ENCODE measurements at places on chromosomes 7 and 10.

DNA sequence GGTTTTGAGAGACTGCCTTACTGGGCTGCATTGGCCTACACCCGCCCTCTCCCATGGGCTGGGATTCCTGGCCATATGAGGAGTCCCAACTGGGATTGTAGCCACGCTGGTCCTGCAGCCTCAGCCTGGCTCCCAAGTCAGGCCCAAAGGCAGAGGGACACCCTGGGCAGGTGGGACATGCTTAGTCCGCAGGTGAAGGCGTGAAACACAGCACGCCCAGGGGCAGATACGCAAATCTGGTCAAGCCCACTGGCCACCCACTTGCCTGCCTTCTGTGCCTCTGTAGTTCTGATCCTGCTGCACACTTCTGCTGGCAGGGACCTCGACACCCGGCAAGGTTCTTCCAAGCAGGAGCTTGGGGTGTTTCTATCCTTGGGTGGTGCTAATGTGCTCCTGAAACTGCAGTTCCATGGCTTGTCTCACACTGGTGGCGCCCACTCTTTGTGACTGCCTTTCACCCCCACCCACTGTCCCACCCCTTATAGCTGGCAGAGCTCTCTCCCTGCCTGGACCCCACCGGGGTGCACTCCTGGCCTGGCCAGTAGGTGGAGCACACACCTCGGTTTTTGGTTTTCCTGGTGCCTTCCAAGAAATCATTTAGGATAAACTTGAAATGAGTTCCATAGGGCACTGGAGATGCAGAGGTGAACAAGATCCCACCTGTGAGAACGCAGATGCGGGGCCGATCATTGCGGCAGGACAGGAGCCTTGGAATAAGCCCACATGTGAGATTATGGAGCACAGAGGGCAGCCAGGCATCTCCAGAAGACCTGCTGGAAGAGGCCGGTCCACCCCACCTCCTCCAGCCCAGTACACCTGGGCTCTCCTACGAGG is 47.9 kb downstream of the MKI67 start:
- DNase-seq, result peak; percentile 51

GRCh38 chr7:158284121-158284520 is 303.5 kb downstream of the PTPRN2 start:
- no peak for DNase-seq

GRCh38 chr10:128386231-128386630 is 260.0 kb upstream of the MKI67 start:
- no peak for DNase-seq

DNA sequence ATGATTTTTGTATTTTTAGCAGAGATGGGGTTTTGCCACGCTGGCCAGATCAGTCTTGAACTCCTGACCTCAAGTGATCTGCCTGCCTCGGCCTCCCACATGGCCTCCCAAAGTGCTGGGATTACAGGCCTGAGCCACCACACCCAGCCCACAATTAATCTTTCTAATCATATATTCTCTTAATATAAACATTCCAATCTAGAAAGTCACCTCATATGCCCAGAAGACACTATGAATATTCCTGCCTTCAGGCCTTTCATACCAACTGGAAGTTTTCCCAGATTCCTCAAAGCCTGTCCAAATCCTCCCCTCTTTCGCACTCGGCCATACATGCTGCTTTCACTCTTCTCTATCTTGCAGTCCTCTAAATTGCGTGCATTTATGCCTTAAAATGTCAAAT is 32.6 kb downstream of the PDZD8 start:
- peak; percentile 70 for DNase-seq

DNA sequence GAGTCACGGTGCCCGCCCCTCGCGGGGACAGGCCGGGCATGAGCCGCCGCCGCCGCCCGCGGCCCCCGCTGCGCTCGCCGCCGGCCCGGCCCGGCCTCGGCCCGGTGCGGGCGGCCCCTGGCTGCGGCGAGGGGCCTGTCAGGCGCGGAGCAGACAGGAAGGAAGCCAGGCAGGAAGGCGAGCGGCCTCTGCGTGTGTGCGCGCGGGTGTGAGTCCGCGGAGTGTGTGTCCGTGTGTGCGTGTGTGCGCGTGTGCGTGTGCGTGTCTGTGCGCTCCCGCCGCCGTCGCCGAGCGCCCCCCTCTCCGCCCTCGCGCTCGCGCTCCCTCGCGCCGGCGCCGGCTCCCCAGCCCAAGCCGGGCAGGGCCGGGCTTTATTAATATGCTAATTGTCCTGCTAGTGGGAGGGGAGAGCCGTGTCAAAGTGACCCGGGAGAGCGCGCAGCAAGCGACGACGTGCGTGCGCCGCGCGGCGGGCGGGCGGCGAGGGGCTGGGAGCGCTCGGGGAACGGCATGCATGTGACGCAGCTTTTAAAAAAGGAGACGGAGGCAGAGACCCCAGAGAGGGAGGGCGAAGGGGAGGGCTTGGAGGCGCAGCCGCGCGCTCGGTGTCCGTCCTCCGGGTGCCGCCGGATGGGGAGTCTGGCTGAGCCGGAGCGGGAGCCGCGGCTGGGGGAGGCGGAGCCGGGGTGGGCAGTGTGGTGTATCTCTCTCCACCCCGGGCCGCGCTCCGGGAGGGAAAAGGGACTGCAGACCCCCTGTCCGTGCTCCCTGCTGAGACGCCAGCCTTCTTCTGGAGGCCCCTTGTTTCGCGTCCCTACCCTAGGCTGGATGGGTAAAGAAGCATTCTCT is at the start of gene LDB1:
Gene LDB1 (minus strand): TSS at position 227 of the 849 bp plus-strand sequence. CDS start 258 bp downstream, outside the sequence.
- DNase-seq, result peak; percentile 56

GRCh38 chr10:77877441-77878344 is 48.9 kb downstream of the DLG5 start:
- DNase-seq, result peak; percentile 52

- DNase-seq, result no peak
Measured at GRCh38 chr7:100122568-100122967, 3.1 kb downstream of the CNPY4 start.

GRCh38 chr7:79434098-79434497 is 19.4 kb downstream of the MAGI2 start:
- peak; percentile 87 for DNase-seq

GRCh38 chr10:124637091-124637700 is 107.0 kb downstream of the FAM53B start:
- DNase-seq, result no peak

DNA sequence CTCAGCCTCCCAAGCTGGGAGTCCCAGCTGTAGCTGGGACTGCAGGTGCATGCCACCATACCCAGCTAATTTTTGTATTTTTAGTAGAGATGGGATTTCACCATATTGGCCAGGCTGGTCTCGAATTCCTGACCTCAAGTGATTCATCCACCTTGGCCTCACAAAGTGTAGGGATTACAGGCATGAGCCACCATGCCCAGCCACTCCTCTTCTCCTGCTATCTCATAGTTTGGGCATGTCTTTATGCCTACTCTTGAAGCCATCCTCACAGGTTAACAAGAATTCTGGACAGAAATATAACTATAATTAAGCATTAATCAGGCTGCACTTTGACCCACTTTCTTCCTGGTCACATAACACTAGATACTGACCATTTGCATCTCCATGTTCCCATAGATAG is 28.6 kb upstream of the C10orf67 start:
- DNase-seq, result no peak

DNA sequence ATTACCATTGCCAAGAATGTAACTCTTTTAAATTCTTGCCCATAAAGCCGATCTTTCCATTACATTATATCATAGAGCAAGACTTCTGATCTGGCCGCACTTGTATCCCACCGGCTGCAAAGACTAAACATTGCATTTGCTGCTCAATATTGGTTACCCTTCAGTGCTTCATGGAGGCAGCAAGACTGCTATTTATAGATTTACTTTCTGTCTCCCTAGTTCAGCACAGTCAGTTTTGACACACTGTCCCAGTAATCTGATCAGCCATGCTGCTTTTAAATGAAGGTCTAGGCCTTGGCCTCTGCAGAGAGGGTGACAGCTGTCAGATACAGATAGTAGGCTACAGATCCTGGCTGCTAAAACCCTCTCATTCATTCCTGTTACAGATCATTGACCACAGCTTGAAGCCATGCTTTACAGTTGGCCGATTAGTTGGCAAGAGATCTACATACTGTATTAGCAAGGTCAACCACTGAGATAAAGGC is 562.6 kb upstream of the GALNT17 start:
- DNase-seq, result no peak

GRCh38 chr7:117129521-117129955 is 176.2 kb downstream of the ST7 start:
- DNase-seq, result peak; percentile 27

DNA sequence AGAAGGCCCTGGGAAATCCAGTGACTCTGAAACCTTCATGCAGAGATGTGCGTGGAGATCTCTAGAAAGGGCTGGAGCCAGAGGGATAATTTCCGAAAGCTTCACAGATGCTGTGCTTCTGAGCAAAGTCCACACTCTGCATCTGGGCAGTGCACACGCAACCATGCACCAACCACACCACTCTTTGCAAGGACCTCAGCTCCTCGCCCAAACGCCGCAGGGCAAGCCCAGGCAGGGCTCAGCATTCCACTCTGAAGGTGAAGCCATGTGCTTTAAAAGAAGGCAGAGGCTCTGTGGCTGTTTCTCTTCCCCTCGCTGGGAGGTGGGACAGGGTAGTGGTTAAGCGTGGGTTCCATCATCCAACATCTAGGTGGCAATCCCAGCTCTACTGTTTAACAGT is 48.4 kb downstream of the ASB13 start:
- DNase-seq, result no peak

GRCh38 chr7:17176371-17177032 is 122.0 kb upstream of the AHR start:
- DNase-seq, result peak; percentile 10

DNA sequence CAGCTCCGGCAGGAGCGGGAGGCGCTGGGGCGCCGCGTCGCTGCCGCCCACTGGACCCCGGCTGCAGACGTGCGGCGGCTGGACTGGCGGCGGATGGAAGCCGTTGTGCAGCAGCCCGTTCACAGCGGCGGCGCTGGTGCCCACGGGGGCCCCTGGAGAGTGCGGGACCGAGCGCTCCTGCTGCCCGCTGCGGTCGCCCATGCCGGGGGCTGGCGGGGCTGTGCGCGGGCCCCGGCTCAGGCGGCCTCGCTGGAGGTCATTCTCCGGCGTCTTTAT is 413 bp downstream of the PANK1 start:
- DNase-seq, result no peak

DNA sequence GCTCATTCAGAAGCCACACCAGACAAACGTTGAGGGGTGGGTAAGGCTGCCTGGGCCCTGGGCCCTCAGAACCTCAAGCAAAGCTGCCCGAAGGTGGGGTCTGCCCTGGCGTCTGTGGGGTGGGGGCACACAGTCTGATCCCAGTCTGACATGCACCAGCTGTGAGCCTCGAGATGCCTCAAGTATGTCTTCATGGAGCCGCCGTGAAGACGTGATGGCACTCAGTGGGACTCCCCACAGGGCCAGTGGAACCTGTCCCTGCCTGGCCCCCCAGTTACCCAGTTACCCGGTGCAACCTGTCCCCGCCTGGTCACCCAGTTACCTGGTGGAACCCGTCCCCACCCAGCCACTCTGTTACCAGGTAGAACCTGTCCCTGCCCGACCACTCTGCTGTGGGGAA is 351.2 kb downstream of the PTPRN2 start:
- DNase-seq, result no peak

- no peak for DNase-seq
Measured at GRCh38 chr7:98137134-98137825, 30.6 kb downstream of the LMTK2 start.

- DNase-seq, result no peak
Measured at GRCh38 chr7:110522761-110523200, 568.1 kb upstream of the LRRN3 start.

- DNase-seq, result no peak
Measured at GRCh38 chr7:113799896-113800295, 118.9 kb downstream of the PPP1R3A start.

GRCh38 chr7:83921271-83921940 is 272.5 kb upstream of the SEMA3E start:
- no peak for DNase-seq

GRCh38 chr7:42254217-42254616 is 17.2 kb upstream of the GLI3 start:
- peak; percentile 93 for DNase-seq

DNA sequence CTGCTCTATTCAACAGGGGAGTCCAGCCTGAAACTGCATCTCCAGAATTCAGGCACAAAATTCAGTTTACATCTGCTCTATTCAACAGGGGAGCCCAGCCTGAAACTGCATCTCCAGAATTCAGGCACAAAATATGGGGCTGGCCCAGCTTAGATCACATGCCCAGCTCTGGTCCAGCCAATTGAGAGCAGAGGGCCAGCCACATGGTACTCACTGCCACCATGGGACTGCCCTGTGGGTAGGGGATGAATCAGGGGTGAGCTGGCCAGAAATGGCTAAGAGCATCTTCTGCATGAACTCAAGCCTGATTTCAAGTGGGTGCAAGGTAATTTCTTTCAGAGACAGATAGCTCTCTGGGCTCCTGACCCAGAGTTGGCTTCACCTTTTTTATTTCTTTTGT is 156.6 kb upstream of the LYZL2 start:
- peak; percentile 84 for DNase-seq

GRCh38 chr10:43782814-43783213 is 134.1 kb upstream of the ZNF32 start:
- no peak for DNase-seq

DNA sequence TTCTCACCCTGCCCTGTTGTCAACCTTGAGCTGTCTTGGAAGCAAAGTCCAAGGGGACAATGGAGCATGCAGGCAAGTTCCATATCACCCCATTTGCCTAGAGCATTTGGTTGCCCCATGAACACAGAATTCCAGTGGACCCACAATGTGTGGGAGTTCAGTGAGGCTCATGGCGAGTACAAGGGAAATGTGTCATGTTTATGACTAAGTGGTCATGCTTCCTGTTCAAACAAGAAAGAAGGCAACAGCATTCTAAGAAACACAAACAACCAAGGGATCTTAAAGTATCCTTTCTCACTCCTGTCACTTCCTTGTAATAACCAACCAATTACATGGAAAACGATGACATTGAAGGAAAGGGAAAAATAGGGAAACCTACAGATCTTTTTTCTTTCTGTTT is 513.0 kb downstream of the INHBA start:
- peak; percentile 97 for DNase-seq

DNA sequence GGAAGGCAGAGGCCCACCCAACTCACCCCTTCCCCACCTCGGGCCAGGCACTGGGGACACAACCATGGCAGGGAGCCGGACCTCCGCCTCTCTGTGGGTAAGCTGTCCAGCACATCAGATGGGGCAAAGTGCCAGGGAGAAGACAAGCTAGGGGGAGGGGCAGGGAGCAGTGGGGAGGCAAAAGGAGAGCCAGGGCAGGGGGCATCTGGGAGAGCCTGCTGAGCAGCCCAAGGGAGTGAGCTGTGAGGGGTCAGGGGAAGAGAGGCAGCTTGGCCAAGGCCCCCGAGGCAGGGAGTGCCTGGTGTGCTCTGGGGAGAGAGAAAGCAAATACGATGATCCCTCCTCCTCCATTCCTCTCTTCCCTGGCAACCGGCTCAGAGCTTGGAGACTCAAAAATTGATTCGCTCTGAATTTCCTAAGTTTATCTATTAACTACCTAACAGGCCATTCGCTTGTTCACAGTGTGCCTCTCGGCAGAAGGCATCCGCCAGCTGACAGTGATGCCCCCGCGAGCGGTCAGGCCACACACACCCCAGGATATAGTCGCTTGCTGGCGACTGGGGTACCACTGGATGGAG is 4.5 kb downstream of the CAMK2B start:
- no peak for DNase-seq

DNA sequence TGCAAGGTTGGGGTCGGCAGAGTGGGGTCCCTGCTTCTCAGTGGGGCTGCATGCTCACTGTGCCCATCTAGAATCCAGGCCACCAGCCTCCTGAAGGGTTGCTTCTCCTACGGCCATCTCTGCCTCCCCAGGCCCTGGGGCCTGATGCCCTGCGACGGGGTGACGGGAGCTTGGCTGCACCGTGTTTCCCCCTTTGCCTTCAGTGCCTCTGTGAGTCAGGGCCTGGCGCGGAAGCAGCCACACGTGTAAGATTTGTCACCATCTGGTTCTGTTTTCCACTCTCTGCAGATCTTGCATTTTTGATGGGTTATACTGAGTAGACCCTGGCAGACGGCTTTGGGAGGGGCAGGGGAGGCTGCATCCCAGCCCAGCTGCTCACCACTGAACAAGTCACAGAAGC is 7.2 kb downstream of the ADAMTS14 start:
- DNase-seq, result peak; percentile 92
